ENCODE measurements at places on chromosomes 2 and 18. TPM values are rescaled to one million over a fixed set of nuclear protein-coding genes. Genes with fewer than 3 reads are reported as not detected.

GRCh38 chr2:55116966-55117365 is 66.7 kb upstream of the RTN4 start:
- DNase-seq, result no peak

GRCh38 chr18:3360211-3360610 is 89.8 kb upstream of the TGIF1 start:
- no peak for DNase-seq

The ACMSD gene
- total RNA-seq, result not detected

The REG3A gene
- not detected for total RNA-seq

The ATP6V1B1 gene
- total RNA-seq, result not detected
